Brain microvascular endothelial cell (primary cell): ENCODE measurements at places on chromosomes 4 and X.

DNA sequence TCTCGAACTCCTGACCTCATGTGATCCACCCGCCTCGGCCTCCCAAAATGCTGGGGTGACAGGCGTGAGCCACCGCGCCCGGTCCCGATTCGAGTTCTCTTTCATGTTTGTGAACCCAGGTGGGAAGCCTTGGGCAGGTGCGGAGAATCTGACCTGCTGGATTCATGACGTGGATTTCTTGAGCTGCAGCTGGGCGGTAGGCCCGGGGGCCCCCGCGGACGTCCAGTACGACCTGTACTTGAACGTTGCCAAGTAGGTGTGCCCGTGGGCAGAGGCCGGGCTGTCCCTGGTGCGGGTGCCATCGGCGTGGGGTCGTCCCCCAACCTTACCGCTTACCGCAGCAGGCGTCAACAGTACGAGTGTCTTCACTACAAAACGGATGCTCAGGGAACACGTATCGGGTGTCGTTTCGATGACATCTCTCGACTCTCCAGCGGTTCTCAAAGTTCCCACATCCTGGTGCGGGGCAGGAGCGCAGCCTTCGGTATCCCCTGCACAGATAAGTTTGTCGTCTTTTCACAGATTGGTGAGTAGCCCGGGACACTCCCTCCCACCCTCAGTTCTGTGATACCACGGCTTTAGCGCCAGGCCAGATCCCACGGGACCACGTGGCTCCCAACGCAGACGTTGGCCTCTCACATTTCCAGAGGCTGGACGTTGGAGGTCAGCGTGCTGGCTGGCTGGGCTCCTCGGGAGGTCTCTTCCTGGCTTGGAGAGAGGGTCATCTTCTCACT is 15.6 kb downstream of the IL3RA start:
- no peak for DNase-seq

GRCh38 chrX:31132821-31133241 is 61.0 kb upstream of the FTHL17 start:
- no peak for DNase-seq

DNA sequence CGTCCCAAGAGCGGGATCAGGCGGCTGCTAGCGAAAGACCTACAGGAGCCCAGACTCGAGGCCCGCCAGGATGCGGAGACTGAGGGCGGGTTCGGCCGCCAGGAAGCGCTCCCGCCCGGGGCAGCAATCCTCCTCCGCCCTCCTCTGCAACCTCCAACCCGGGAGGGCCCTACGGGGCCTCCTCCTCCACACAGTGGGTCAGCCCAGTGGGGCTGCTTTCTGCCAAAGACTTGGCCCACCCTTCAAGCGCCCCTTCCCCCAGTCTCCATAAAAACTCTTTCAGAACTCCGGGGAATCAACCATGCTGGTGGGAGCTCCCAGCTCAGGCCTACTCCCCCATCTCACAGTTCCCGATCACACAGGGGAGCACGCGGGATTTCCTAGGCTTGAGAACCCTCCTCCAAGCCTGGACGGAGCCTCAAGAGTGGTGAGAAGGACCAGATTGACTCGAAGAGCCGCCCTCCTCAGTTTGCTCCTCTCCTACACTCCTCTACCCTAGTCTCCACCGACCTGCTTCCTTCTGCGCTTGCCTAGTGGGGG is 77.5 kb downstream of the RLIM start:
- DNase-seq = peak; percentile 2

DNA sequence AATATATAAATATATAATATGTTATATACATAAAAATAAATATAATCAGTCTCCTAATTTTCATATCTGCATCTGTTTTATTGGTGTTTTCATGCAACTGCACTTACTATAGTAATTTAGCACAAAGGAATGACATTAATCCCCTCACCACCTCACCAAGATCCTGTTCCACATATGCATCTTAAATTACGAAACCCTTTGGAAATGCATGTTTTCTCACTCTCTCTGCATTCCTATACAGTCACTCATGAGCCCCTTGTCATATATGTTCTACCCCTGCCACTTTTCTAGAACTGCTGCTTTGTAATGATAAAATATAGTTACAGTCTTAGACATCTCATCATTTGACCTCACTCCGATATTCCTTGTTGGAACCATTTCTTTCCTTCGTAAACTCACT is 728.7 kb upstream of the SLIT2 start:
- DNase-seq = no peak

GRCh38 chr4:182194091-182194824 is 48.9 kb upstream of the TENM3 start:
- DNase-seq = no peak

DNA sequence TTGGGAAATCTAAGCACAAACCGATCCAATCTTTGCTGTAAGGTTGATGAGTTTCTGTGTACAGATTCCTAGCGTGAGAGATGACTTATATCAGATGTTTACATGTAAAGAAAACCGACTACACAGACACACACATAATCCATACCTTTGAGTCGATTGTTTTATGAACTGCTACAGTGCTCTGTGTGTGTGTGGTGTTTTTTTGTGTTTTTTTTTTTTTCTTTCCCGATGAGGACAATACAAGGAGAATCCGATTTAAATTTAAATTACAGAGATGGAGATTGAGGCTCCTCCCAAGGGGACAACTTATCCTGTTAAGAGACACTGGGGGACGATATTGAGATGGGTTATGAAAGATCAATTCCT is 461 bp upstream of the SLC9A6 start:
- DNase-seq = no peak

DNA sequence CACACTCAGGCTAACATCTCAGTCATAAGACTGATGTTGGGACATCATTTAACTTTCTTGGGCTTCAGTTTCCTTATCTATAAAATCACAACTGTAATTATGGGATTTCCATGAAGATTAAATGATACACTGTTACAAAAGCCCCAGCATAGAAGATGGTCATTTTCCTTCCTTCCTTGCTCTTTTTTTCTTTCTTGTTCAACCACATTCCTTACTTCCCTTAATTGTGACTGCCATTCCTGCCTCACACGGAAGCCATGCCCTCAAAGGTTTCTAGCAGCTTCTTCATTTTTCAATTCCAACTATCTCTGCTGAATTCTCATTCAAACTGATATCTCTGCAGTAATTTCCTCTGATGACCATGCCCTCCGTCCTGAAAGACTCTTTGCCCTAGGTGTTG is 311.8 kb downstream of the PPP3CA start:
- no peak for DNase-seq

DNA sequence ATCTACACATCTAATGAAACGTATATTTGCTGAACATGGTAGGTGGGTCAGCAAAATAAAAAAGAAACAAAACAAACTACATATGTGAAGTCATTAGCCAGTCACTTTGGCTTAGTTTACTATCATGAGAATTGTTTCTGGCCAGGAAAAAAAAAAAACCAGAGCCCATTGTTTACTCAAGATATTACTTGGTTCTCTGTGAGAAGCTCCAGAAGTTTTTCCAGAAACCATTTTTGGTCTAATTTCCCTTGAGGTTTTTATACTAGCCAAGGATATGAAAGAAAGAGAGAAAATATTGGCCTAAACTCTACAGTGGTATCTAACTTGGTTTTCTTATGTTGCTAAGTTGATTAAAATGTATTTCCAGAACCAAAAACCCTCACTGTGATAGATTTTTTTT is 259.1 kb downstream of the PDHA2 start:
- DNase-seq = no peak

GRCh38 chr4:111722213-111722720 is 423.0 kb upstream of the FAM241A start:
- DNase-seq = no peak

GRCh38 chr4:5845035-5845905 is 47.6 kb downstream of the CRMP1 start:
- no peak for DNase-seq

DNA sequence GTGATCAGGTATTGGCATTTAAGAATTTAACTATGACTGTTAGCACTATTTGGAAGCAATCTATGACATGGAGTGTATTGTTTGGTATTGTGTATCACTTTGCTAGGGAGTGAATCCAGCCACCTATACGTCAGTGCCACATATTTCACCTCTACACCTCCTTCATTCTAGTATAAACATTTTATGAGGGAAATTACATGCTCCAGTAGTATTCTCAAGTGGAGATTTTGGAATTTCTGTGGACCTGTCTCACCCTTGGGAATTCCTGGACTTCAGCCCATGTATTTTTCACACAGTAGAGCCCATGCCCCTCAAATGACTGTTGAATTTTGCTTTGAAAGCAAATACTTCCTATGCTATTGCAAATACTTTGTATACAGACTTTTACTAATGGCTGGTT is 11.3 kb downstream of the BST1 start:
- DNase-seq = no peak

- DNase-seq = no peak
These were observed 113.0 kb downstream of the PRDM5 start for GRCh38 chr4:120809518-120809917.

GRCh38 chr4:51842167-51842553 is 793 bp upstream of the DCUN1D4 start:
- DNase-seq = no peak

DNA sequence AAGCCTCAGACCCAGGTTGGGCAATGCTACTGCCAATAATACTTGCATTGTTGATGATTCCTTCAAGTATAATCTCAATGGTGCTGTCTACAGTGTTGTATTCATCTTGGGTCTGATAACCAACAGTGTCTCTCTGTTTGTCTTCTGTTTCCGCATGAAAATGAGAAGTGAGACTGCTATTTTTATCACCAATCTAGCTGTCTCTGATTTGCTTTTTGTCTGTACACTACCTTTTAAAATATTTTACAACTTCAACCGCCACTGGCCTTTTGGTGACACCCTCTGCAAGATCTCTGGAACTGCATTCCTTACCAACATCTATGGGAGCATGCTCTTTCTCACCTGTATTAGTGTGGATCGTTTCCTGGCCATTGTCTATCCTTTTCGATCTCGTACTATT is 7.4 kb downstream of the LPAR4 start:
- DNase-seq = no peak

GRCh38 chr4:152776352-152776751 is 3.2 kb downstream of the TIGD4 start:
- peak; percentile 1 for DNase-seq

- DNase-seq = no peak
These were observed 145.8 kb downstream of the AASDH start for GRCh38 chr4:56241500-56241899.

DNA sequence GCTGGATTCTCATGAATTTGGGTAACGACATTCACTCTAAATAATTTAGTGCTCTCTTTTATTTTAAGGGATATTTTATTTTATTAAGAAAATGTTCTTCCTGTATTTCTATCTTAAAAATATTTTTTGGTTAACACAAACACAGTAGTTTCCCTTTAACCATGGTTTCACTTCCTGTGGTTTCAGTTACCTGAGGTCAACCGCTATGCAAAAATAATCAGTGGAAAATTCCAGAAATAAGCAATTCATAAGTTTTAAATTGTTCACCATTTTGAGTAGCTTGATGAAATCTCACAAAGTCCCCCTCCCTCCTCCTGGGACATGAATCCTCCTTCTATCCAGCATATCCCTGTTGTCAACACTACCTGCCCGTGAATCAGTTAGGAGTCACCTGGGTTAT is 71.4 kb downstream of the GBA3 start:
- no peak for DNase-seq

GRCh38 chr4:143163614-143164013 is 21.1 kb upstream of the USP38 start:
- no peak for DNase-seq

DNA sequence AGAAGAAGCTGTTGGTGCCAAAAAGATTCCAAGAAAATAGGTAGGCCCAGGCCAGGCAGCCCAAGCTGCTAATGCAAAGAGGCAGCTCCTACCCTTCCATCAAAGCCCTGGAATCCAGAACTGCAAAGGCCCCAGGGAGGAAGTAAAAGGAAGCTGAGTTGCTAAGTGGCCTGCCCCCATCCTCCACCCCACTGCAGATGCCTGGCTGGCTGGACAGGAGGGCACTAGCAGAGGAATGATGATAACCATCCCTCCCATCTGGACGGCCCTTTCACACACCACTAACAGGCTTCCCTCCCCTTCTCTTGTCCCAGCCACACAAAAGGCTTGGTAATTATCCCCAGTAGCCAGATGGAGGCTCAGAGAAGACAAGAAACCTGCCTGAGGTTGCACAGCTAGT is 32.4 kb upstream of the PJA1 start:
- no peak for DNase-seq

GRCh38 chr4:2827874-2828751 is 15.5 kb upstream of the ADD1 start:
- DNase-seq = no peak
